ENCODE measurements at places on chromosomes 11 and 22.

DNA sequence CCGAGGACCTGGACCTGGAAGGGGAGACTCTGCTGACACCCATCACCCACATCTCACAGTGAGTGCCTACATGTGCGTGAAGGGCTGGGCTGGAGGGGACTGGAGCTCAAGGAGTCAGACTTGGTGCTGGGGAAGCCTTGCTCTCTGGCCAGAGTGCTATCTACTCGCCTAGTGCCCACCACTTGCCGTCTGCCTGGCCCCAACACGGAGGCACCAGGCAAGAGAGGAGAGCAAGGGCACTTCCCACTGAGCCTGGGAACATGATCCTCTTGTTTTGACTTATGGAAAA lies 37.8 kb downstream of the KCNQ1OT1 start:
- DNase-seq = no peak

DNA sequence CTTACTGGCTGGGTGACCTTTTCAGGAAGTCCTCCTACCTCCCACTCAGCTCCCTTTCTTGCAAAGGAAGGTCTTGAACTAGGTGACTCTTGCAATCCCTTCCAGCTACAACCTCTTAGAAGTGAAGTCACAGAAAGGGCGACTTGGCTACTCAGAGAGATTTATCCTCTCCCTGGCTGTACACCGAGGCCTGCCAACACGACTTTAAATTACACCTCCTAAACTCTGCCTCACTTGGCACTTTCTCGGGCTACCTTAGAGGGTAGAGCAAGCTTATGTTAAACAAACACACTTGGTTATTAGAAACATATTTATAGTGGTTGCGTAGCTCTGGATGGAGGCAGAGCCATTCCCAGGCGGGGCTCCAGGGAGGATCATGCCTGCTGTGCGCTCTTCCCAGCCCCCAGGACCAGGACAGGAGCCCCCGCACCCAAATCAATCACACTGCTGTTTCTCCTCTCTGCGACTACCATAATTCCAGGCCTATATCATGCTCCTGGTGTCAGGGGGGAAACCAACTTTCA lies 358.4 kb downstream of the BUD13 start:
- no peak for DNase-seq

GRCh38 chr11:118238421-118238820 lies 13.6 kb upstream of the JAML start:
- DNase-seq = no peak

- no peak for DNase-seq
Measured at GRCh38 chr11:116070520-116070919, 566.3 kb upstream of the CADM1 start.

- DNase-seq = no peak
Measured at GRCh38 chr11:62012832-62013461, 45.5 kb upstream of the FTH1 start.

DNA sequence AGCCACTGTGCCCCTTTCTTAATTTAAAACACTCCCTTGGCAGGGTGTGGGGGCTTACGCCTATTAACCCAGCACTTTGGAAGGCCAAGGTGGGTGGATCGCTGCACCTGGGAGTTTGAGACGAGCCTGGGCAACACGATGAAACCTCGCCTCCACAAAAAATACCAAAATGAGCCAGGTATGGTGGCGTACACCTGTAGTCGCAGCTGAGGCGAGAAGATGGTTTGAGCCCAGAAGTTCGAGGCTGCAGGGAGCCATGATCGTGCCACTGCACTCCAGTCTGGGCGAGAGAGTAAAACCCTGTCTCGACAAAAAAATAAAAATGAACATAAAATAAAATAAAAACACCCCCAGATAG lies 45.0 kb downstream of the LINC01488 start:
- no peak for DNase-seq

DNA sequence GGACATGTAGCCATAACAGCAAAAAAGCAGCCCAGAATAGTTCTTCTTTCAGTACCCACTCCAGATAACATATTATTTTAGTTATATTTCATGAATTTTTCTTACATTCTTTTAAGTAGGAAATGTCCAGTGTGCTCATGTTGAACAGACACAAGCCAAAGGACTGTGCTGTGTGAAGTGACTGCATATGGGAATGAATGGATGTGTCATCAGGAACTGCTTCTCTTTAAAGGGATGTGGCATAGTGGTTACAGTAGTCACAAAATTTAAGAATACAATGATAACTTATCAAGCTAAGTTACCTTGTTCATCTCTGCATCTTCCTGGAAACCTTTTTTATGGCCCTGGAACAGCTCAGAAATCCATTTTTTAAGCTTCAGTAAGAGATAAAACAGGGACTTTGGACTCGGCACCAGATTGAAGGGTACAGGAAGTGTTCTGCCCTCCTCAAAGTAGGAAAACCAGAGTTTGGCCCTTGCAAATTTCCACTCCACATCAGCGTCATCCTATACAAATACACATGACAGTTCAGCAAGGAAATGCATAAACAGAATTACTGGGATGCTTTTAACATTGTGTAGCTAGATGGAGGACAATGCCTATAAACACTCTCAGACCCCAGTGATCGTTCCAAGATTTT lies 112.8 kb downstream of the TRPC6 start:
- DNase-seq = no peak

DNA sequence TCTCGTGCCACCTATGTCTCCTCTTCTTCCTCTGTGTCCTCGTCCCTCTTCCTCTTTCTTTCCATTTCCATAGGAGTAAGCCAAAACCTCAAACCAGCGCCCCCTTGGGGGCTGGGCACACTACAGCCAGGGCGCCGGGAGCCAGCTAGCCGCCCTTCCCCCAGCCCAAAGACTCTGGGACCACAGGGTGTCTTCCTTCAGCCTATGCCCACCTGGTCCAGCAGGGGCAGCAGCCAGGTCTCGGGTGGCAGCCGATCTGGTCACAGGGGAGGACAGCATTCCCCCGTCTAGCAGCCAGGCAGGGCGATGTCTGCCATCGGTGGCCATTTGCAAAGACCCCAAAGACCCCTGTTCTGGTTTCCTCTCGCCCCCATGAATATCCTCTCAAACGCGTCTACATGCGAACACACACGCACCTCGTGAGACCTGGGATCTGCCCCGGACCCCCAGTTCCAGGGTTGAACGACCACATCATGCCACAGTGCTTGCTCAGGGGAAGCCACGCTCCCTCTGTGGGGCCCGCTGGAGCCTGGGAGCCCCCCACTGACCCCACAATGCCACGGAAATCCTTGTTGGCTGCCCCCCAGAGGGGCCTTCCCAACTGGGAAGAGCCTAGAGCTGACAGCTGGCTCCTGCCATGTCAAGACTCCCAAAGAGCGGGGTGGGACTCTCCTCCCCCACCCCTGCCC lies 546.0 kb upstream of the CCDC179 start:
- no peak for DNase-seq

DNA sequence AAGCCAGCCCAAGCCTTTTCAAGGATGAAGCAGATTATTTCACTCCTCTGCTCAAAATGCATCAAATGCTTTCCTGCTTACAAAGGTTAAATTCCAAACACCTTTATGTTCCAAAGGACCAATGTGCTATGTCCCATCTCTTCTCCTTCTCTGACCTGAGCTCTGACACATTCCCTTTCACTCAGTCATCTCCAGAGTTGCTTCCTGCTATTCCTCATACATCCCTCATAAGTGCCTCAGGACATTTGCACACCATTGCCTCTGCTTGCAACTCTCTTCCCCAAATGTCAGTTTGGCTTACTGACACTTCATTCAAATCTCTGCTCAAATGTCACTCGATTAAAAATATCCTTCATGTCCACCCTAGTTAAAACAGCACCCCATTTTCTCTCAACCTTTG lies 53.3 kb upstream of the BMAL1 start:
- no peak for DNase-seq

- no peak for DNase-seq
Measured at GRCh38 chr11:17387811-17388210, 648 bp downstream of the KCNJ11 start.

- DNase-seq = no peak
Measured at GRCh38 chr11:61297746-61298145, 2.6 kb upstream of the VWCE start.

DNA sequence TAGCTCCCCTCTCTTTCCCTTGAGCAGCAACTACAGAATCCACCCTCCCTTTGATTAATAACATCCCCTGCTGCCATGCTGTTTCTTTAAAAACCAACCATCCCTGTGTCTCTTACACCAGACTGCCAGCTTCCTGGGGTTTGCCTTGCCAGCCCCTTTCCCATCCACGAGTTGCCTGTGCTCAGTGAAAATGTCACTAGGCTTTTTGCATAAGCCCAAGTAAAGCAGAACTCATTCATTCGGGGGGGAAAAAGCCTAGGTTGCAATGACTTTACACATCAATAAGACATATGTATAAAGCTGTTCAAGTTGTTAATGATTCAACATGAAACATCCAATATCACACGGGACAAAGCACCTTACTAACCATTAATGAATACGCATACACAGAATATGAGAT lies 398.7 kb downstream of the OPCML start:
- DNase-seq = no peak

DNA sequence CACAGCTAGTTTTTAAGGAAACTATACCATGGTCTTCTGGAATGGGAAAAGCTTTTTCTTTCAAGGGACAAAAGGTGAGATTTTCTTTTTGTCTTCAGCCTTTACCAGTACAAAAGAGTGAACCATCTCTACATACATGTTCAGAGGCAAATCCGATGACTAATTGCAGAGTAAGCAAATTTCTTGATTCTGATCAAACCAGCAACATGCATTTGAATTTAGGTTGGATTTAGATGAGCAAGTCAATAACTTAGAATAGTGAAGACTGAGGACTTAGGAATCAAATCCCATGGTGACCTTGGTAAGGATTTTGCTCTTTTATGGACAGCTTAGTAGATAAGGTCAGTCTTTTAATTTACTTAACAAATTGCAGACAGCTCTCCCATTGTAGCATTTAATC lies 65.9 kb upstream of the BLID start:
- DNase-seq = no peak

DNA sequence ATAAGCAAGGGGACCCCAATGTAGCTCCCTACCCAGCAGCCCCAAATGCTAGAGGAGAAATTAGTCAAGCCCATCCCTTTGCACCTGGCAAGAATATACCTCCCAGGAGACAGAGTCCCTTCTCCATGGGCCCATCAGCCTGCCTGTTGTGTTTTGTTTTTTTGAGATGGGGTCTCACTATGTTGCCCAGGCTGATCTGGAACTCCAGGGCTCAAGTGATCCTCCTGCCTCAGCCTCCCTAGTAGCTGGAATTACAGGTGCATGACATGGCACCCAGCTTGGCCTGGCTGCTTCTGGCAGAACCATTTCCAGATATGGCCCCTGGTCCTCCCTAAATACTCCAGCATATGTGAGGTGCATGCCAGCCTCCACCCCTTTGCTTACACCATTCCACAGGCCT lies 22.1 kb downstream of the PDE2A start:
- DNase-seq = no peak

- DNase-seq = no peak
Measured at GRCh38 chr11:57363131-57364080, 17.5 kb downstream of the PRG3 start.

- no peak for DNase-seq
Measured at GRCh38 chr11:91350931-91351330, 873.7 kb upstream of the FAT3 start.

- peak; percentile 21 for DNase-seq
Measured at GRCh38 chr11:65539744-65540289, 14.9 kb downstream of the SCYL1 start.

GRCh38 chr11:133823211-133823610 lies 22.1 kb downstream of the SPATA19 start:
- no peak for DNase-seq

DNA sequence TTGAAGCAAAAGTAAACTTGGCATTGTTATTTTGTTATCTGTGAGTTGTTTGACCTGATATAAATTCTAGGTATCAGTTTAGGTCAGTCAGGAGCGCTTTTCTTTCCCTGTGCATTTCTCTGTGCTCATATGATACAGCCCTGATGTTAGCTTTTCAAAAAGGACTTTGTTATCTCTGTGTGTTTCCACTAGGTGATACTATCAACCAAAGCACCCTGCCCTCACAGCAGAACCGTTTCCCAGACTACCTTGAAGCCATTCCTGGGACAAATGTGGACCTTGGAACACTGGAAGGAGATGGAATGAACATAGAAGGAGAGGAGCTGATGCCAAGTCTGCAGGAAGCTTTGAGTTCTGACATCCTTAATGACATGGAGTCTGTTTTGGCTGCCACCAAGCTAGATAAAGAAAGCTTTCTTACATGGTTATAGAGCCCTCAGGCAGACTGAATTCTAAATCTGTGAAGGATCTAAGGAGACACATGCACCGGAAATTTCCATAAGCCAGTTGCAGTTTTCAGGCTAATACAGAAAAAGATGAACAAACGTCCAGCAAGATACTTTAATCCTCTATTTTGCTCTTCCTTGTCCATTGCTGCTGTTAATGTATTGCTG lies 87.7 kb upstream of the BIRC3 start:
- DNase-seq = no peak

DNA sequence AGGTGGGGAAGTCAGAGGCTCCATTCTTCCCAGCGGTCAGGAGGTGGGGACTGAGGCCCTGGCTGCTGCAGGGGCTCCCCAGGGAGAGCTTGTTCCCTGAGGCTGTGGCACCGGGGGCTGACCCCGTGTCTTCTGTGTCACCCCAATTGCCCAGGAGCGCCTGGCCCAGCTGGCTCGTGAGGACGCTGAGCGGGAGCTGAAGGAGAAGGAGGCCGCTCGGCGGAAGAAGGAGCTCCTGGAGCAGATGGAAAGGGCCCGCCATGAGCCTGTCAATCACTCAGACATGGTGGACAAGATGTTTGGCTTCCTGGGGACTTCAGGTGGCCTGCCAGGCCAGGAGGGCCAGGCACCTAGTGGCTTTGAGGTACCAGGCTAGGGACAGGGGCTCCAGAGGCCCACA lies 53.2 kb downstream of the MYO7A start:
- no peak for DNase-seq

DNA sequence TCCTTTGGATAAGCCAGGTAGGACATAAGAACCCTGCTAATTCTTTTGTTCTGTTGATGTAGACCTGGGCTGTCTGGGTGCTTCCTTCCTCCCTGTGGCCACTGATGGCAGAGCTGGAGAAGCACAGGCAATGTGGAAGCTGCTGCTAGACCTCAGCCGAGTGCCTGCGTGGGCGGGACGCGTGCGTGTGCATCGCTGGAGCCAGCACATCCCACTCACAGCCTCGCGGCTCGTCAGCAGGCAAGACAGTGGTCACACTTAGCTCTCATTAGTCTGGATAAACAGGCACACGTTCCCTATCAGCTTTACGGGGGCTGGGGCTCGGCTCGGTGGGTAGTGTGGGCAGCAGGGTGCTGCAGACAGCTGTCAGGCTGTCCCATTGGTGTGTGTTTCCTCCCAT lies 155.7 kb downstream of the GRIK4 start:
- no peak for DNase-seq

DNA sequence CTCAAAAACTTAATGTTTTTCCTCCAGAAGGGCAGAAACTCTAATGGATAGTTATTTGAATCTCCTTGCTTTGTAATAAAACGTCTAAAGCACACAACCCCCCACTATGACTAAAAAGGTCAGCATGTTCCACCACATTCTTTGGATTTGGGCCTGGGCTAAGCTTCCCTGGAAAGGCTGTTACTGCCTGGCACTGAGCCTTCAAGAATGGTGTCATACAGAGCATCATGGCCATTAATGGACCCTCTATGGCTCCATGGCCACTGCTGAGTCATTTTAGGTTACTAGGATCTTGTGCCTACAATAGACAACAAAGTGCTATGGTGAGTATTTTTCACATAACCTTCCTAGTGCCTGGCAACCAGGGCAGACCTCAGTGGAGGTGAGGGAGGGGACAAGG lies 242.6 kb upstream of the FAT3 start:
- DNase-seq = no peak
